Activated T-helper 9 cell treated with anti-CD3 and anti-CD28 coated beads, Interleukin-2, amount 50 U/mL, for 16 hours (primary cell): ENCODE measurements at places on chromosomes 16 and 17.

- peak; percentile 44 for DNase-seq
Observed at GRCh38 chr17:1203111-1203966, 23.6 kb upstream of the ABR start.

GRCh38 chr17:44905006-44906000 lies 6.1 kb upstream of the EFTUD2 start:
- DNase-seq, result no peak

- DNase-seq, result no peak
Observed at GRCh38 chr17:32528825-32529224, 42.0 kb downstream of the CDK5R1 start.

GRCh38 chr17:44872131-44872768 lies 24.6 kb downstream of the HIGD1B start:
- no peak for DNase-seq

DNA sequence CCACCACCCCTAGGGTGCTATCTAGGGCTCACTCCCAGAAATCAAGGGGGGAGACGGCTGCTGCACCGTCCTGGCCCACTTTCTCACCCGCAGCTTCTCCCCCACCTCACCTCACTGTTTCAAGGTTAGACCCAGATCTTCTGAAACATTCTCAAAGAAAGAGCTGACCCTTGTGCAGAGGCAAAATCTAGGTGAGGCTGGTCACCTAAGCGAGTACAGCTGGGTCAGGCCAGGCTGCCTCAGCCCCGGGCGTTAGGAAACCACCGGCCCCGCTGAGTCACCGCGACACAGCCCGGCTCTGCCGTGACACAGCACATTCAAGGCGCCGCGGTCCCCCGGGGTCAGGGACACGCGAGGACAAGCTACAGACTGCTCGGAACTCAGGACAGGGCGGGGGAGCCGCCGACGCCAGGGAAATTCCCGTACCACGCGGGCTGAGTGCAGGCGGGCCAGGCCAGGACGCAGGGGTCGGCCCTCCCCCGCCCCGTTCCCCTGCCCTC lies 27.1 kb downstream of the GNPTG start:
- DNase-seq, result peak; percentile 68

GRCh38 chr16:85514295-85514597 lies 98.9 kb upstream of the GSE1 start:
- no peak for DNase-seq

- DNase-seq, result no peak
Observed at GRCh38 chr17:73598212-73598611, 46.0 kb downstream of the SDK2 start.

DNA sequence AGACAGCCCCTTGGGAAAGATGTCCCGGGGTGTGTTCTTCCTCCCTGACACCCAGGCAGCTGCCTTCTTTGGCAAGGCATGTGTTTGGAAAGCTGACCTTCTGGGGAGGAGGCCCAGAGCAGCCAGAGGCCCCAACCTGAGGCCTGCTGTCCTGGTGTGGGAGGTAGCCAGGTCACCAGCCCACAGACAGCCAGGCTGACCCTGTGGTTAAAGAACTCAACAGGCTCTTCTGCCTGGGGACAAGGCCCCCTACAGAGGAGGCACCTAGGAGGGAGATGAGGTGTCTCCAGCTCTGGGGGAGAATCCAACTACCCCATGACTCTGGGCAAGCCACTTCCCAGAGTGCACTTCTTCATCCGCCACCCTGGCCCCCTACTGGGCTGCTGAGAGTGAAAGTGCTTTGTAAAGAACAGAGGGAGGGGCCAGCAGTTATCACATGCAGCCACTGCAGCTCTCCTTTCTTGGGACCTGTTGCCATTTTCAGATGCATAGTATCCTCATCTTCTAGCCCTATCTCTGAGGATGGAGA lies 13.1 kb upstream of the SREBF1 start:
- peak; percentile 30 for DNase-seq

- DNase-seq, result no peak
Observed at GRCh38 chr16:17238285-17239028, 232.3 kb downstream of the XYLT1 start.

GRCh38 chr16:2785101-2785991 lies 2.0 kb downstream of the PRSS33 start:
- peak; percentile 23 for DNase-seq

DNA sequence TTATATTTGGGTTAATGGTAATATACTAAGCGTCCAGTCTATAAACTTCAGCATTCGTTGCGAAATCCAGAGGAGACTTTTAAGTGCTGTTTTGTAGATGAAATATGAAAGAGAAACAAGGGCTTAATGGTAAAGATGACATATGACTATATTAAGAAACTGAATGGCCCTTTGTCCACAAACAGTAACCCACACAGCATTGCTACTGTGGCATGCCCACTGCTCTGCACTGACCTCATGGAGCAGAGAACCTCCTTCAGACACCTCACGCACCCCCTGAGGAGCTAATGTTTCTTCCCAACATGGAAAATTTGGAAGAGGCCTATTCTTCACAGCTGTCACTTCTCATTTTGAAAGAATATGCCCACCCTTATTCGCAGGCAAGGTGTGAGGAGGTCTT lies 26.7 kb downstream of the ASPA start:
- DNase-seq, result no peak

GRCh38 chr17:75565066-75565465 lies 22.5 kb upstream of the MYO15B start:
- DNase-seq, result no peak

GRCh38 chr16:58507195-58507962 lies 7.4 kb downstream of the NDRG4 start:
- DNase-seq, result no peak

DNA sequence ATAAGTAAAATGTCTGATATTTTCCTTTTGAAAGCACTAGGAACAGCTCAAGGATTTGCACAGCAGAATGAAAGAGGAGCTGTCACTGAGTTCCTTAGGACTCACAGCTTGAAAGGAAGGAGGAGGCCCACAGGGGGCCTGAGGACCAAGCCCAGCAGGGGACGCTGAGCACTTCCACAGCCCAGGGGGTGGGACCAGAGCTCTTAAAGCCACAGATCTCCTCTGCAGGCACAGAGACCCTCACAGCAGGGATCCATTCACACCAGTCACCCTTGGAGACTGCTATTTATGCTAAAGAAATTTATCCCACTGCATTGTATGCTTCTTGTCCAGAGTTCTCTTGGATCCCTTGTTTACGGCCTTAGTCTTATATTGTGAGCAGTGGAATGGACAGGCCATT lies 253.3 kb downstream of the STX8 start:
- no peak for DNase-seq

DNA sequence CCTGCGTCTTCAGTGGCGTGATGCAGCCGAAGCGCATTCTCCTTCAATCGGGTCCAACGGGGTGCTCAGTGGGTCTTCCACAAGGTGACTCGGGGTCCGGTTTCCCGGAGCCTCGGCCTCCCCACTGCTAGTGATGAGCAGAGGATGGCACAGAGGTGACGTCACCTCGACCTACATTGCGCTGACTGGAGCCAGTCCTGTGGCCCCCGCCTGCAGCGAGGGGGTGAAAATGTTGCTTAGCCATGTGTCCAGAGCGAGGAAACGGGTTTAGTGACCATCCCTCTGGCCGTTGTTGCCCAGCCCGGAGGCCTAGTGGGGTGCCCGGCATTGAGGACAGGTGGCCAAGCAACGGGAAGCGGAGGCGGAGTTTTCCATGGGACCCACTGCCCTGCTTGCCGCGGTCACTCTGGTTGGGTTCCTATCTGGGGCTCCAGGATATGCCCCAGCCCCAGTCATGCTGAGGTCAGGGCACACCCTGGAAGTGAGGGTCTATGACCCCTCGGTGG lies 190.6 kb upstream of the CIBAR2 start:
- no peak for DNase-seq

DNA sequence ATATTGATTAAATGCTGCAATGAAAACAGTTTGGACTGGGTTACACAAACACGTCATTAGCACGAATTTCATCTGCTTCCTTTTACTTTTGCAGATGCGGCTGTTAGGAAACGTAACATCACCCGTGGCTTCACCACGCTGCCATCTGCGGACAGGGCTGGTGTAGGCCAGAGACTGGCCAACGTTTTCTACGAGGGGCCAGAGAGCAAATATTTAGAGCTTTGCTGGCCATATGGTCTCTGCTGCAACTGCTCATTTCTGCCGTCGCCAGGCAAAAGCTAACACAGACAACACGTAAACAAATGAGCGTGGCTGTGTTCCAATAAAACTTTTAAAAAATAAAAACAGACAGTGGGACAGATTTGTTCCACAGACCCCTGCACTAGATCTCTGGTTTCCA lies 96.6 kb downstream of the ENGASE start:
- no peak for DNase-seq

DNA sequence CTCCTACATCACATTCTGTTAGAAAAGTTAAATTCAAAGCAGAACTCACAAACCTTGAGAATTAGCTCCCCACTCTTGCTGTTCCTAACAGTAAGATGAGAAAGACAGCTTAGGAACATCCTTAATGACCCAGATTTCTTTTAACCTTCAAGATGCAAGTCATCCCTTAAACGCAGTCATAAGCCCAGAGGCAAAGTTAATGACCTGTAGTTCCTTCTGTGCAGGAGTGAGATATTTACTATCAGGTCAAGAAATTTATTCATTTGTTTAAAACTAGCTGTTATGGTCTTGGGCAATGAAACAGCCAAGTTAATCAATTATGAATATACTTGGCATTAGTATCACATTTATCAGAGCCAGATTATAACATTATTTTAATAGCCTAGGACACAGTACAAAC lies 37.1 kb downstream of the NXPH3 start:
- no peak for DNase-seq

GRCh38 chr17:17382971-17383370 lies 79.8 kb downstream of the NT5M start:
- no peak for DNase-seq

DNA sequence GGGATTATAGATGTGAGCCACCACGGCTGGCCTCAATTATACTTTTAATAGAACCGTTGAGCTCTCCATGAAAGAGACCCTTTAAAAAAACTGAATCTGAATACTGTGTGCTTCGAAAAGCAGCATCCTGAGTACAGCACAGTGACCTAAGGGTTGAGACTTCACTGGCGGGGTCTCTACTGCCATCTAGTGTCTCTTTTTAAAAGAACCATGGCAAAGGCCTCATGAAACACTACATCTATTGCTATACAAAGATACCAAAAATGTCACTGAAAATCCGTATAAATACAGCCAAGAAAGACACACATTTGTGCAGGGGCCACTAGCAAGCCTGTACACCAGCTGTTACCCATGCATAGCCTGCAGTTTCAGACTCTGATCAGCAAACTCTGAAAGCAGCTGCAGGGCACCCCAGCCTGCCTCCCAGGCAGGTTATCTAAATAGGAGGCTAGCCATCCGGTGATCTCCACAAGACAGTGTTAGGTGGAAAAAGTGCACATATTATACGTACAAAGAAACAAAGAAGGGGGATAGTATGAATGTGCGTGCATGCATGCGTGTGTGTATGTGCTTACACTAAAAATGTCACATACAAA lies 35.3 kb downstream of the NPLOC4 start:
- no peak for DNase-seq

- DNase-seq, result no peak
Observed at GRCh38 chr17:12664894-12665262, 812 bp upstream of the MYOCD start.

DNA sequence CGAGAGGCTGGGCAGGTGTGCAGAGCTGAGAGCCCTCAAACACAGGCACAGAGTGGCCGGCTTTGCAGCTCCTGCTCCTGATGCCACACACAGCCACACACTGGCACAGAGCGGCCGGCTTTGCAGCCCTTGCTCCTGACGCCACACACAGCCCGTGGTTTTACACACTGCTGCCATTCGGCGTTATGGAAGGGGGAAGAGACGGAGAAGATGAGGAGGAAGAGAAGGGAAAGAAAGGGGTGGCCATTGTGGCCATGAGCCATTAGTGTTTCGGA lies 26.8 kb downstream of the WSCD1 start:
- no peak for DNase-seq

- DNase-seq, result no peak
Observed at GRCh38 chr17:18120461-18121017, 12.0 kb downstream of the MYO15A start.

GRCh38 chr16:85677383-85677967 lies 11.3 kb downstream of the GINS2 start:
- no peak for DNase-seq

DNA sequence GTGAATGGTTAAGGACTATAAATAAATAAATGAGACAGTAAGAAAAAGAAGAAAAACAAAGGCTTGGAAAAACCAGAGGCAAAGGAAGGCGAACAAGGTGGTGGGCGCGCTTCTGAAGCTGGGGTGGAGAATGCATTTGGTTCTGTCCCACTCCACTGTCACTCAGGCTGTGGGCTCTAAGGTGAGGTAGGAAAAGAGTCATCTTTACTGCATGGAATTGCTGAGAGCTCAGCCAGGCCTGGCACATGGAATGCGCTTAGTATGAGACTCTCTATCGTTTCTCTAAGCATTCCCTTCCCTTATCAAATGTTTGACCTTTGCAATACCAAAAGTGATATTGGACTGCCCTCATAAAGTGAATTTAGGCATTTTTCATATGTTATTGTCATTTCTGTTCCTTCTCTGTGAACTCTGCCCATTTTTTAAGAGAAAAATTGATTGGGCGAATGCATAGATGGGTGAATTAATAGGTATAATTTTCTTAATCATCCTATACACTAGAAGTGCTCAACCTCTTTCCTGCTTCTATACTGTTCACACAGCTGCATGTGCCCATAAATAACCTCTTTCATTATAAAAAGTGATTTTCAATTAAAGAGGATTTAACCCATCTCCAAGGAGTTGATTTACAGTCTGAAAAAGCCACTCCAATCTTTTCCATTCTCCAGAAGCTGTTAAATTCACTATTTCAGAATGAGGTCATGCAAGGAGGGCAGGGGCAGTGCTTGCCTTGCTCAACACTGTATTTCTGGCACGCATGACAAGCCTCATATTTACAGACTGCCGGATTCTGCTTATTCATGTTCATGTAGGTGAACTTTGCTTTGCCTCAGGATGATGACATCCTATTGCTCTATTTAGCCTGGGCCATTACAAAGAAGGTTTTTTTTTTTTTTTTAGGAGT lies 87.7 kb downstream of the MYH10 start:
- DNase-seq, result no peak

- no peak for DNase-seq
Observed at GRCh38 chr17:77279448-77280303, 138.9 kb downstream of the SEC14L1 start.

DNA sequence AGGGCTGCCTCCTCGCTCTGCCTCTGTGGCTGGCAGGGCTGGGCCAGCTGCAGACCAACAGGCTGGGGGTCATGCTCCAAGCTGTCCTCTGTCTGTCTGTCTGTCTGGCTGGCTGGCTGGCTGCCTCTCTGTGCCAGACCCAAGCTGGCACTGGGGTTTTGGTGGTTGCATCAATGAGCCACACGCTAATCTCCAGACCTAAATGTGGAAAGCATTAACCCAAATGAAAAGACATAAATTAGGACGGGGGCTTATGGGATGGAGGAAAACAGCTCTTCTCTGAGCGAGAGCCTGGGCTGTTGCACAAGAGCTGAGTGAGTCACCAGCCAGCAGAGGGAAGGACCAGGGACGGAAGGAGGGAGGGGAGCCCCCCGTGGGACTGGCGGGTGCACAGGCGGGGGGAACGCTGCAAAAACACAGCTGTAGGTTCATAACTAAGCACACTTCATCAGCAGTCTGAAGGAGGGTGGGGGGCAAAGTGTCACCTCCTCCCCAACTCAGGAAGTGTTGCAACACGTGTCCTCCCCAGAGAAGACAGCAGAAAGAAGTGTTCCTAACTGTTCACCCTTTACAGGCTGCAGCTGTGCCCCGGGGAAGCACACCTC lies 83.4 kb downstream of the GAS7 start:
- DNase-seq, result peak; percentile 8
